Activated naive CD4-positive, alpha-beta T cell (primary cell): ENCODE measurements at places on chromosomes 5 and 9.

DNA sequence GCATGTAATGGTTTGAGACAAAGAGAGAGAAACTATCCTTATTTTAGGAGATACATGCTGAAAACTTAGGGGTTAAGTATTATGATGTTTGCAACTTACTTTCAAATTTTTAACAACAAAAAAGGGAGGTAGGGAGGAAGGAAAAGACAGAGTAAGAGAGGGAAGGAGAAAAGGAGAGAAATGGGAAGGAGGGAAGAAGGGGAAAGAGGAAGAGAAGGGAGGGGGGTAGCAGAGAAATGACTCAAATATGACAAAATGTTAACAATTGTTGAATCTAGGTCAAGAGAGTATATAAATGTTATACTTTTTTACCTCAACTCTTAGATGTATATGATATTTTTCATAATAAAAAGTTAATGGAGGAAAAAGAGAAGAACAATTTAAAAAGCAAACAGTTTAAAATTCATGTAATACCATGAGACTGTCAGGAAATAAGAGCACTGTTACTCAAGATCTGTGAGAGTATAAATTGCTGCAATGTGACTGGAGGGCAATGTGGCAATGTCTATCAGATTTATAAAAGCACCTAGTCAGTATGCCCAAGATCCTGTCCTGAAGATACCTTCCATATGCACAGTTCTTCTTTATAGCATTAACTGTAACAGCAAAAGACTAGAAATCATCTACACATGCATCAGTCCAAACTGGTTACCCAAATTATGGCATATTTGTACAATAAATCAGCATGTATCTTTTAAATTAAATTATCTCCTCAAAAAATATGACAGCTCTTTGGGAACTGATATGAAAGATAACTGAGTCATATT is 16.3 kb downstream of the FBXW11 start:
- no peak for DNase-seq

GRCh38 chr5:95721582-95722295 is 9.4 kb upstream of the RHOBTB3 start:
- no peak for DNase-seq

DNA sequence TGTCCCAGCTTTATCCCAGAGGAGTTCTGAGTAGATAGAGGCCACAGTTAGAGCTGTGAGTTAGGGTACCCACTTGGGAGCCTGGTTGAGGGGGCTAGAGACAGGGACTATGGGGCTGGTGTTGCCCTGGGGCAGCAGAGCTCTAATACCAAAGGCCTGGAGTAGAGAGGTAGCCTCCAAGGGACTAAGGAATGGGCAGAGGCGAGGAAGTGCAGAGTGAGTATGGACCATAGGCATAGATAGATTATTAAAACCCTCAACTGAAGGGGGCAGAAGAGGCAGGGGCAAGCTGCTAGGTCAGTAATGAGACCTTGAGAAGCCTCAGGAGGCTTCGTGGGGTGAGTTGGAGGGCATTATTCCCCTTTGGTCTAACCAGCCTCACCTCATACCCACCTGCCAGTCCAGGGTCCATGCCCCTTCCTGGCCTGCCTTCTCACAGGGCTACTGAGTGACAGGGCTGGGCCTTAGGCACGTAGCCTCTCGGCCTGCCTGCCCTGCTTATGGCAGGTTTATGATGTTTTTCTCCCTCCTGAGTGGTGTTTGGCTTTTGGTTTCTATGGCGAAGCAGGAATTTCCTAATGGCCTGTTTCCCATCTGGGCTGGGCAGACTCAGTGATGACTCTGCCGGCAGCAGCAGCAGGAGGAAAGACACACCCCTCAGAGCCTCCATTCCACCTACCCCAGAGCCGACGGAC is 8.0 kb downstream of the PDLIM4 start:
- DNase-seq: no peak

- DNase-seq: no peak
Observed at GRCh38 chr5:58454025-58454424, 5.9 kb downstream of the PLK2 start.

DNA sequence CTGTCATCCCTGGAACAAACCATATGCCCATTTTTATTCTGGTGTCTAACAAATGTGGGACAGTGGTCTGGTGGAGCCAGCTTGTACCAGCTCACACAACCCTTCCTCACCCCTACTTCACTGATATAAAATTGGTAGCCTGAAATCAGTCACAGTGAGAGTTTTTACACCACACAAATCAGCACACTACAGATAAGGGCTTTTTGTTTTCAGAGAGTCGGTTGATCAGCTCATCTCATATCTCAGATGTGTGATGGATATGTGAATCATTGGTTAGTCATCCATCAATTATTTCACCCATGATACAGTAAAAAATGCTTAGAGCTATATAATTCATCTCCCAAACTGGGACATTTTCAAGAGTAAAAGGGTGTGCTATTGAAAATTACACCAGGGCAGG is 529.2 kb downstream of the EBF1 start:
- DNase-seq: no peak

DNA sequence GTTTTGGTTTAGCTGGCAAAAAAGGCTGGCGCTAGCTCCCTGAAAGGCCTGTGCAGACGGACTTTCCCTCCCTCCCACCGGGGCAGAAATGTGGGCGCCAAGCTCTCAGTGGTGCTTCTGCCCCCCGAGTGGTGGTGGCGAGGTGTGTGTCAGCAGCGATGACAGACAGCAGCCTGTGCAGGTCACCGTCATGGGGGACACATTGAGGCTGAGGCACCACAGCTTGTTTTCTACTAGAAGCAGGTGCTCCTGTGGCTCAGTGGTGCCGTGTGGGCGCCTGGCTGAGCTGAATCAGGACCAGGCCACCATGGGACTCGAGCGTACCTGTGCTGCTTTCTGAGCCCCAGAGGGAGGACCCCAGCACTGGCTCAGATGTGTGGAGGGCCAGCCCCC is 6.2 kb downstream of the WNK2 start:
- no peak for DNase-seq
